SIG-M5 (cell line): ENCODE measurements at places on chromosomes 1 and 21.

DNA sequence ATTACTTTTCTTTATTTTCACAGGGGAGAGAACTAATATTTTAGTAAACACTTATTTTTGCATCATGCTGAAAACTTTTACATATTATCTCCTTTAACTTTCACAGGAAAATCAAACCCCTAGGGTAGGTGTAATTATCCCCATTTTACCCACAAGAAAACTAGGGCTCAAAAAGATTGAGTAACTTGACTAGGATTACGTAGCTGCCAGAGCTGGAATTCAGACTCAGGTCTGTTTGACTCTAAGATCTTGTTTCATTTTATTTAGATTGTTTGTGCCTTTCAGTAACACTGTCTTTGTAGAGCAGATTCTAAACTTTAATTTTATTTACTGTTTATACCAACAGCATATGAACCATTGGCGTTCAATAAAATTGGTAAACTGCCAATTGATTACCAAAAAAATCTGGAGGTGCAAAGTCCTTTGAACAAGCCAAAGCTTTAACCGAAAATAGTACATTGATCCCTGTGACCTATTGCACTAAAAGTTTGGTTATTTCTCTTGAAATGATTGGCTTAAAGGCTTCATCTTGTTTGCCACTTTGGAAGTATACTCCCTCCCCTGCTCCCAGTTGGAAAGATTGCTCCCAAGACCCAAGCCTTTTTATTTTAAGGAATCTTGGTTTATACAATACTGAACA lies 71.0 kb upstream of the WDR26 start:
- no peak for DNase-seq

DNA sequence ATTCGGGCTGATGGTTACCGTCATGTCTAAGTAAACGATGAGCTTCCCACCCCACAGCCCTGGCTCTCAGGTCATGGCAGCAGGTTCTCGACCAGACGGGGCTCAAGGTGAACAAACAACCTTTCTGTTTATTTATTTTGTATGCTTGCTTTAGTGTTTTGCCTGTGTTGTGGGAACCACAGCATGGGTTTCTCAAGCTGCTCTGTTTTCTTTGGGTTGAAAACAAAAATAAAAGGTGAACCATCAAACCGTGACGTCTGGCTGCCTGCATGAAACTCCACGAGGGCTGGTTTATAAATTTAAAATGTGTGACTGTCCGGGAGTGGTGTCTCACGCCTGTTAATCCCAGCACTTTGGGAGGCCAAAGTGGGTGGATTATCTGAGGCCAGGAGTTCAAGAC lies 28.0 kb downstream of the TMEM51 start:
- DNase-seq: no peak

DNA sequence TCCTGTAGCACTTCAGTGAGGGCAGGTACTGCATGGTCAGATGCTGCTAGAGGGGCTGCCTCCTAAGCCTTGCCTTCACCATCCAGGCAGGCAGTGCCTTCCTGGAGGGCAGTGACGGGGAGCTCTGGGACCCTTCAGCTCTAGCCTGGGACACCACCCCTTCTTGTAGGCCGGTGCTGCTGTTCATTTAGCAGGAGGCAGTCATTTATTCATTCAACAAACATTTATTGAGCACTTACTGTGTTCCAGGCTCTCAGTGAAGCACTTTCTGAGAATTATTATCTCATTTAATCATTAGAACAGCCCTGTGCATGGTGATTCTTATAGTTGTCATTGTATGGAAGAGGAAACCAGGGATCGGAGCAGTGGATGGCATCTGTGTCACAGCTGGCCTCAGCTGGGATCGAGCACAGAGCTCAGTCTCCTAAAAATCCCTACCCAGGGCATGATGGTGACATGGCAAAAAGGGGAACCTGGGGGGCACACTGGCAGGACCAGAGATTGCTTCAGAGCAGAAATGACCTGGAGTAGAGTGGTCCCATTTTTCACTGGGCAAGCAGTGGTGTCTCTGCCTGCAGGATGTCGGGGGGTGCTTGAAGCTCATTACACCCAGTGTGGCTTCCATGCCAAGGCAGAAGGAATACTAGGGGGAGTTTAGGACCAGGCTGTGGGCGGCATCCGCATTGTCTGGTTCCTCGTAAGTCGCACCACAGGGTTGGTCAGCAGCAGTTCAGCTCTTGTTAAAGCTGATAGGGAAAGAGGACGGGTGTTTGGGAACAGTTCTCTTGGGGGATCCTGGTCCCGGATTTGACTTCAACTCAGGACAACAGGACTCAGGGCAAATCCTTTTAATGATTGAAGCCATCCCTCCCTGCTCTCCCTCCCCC lies 28.8 kb downstream of the ARHGEF10L start:
- no peak for DNase-seq

DNA sequence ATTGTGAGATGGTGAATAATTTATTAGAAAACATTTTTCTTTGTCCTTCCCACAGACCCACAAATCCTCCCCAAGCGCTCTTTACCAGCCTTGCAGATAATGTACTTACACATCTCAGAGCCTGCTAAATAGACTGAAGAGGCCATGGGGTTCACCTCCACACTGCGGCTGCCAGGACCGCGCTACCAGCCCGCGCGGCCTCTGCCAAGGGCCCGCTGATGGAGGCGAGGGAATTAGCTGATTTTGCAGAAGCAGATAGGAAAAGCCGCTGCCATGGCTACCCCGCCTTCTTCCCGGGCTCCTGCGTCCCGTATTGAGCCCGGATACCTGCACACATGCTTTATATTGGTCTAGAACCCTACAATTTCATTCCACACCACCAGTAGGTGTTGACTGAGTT lies 248.0 kb upstream of the FOXD3 start:
- no peak for DNase-seq

- DNase-seq: no peak
These were observed 161.7 kb downstream of the PLPP3 start for GRCh38 chr1:56417646-56418045.

GRCh38 chr1:172400722-172401105 lies 19.8 kb upstream of the C1orf105 start:
- no peak for DNase-seq

- DNase-seq: no peak
These were observed 39.4 kb upstream of the NGF start for GRCh38 chr1:115377411-115377810.

- DNase-seq: no peak
These were observed 56.1 kb downstream of the SWT1 start for GRCh38 chr1:185213091-185213490.

GRCh38 chr21:29117372-29117955 lies 13.0 kb upstream of the MAP3K7CL start:
- DNase-seq: no peak

GRCh38 chr1:48227165-48228013 lies 4.9 kb downstream of the SLC5A9 start:
- DNase-seq: no peak

- DNase-seq: no peak
These were observed 446.8 kb downstream of the PLPP3 start for GRCh38 chr1:56132520-56132919.

DNA sequence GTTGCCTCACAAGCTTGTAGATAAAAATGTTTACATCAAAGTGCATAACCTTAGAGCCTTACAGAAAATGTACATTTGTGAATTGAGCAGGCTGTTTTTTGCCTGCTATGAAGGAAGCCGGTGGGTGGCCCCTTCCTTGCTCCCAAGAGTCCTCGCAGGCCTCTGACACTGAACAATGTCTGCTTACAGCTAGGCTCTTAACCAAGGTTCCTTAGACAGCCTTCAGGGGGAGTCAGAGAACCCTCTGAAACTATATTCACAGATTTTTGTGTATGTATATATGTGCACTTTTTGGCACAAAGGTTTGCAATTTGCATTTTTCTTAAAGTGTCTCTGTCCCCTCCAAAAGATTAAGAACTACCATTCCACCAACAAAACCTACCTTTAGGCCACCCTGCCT lies 282.6 kb downstream of the BARHL2 start:
- DNase-seq: no peak

DNA sequence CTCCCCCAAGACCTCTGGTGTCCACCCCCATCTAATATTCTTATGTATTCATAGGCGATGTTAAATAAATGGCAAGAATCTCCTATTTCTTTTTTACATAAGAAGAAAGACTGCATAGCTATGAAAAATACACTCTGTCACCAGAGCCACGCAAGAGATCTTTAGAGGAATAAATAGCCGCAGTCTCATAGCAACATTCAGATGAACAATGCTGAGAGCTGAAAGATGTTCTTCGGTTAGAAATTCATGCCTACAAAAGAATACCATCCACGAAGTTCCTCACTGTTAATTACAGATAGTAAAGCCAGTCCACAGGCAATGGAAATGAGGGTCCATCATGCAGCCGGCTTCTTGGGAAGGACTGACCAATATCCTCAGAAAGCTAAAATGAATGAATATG lies 76.0 kb upstream of the SOD1 start:
- DNase-seq: no peak

DNA sequence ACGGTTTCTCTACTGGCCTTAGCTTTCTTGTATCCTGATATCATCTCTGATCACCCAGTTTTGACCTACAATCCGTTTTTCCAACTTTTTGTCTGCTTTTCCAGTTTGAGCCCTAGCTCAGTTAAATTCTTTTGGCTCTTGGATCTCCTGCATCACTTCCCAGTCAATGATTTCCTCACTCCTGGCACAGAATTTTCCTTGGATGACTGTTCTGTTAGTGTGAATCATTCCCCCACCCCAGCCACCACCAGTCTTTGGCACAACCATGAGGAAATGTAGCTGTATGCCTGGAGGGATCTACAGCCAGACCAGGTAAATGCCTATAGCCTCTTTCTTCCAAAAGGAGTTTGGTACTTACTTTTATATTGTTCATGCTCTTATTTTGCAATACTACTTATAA lies 187.2 kb upstream of the PTGFR start:
- no peak for DNase-seq

DNA sequence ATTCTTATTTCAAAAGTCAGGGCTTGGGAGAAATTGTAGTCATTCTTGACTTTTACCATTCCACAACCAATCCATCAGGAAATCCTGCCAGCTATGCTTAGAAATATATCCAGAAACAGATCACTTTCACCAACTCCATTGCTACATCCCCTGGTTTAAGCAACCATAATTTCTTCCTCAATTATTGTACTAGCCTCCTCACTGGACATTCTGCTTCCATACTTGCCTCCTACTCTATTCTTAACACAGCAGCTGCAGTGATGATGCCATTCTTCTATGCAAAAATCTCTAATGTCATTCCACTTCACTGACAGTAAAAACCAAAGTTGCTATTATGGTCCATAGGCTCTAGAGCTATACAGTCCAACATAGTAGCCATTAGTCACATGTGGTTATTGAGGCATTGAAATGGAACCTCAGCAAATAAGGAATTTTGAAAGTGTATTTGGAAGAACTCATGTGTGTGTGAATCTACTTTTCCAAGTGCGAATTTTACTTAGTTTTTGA lies 110.7 kb upstream of the KIAA0040 start:
- DNase-seq: no peak

GRCh38 chr1:43067977-43068751 lies 103.9 kb downstream of the EBNA1BP2 start:
- no peak for DNase-seq

DNA sequence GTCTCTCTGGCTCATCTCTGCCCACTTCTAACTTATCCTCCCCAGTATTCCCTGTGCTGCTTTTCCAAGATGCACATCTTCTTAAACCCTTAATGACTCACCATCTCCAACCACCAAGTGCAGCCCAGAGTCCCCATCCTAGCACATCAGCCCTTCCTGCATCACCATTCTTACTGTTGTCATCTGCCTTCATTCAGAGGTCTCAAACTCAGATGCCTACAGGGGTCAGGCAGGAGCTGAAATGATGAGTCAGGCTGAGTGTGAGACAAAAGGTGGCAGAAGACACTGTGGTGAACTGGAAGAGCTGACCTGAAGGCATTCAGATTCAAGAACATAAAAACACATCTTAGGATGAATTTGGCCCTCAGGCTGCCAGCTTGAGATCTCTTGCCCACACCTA lies 34.6 kb downstream of the OLFML2B start:
- DNase-seq: no peak

- DNase-seq: no peak
These were observed 6.1 kb downstream of the MRPS21 start for GRCh38 chr1:150299716-150300115.

DNA sequence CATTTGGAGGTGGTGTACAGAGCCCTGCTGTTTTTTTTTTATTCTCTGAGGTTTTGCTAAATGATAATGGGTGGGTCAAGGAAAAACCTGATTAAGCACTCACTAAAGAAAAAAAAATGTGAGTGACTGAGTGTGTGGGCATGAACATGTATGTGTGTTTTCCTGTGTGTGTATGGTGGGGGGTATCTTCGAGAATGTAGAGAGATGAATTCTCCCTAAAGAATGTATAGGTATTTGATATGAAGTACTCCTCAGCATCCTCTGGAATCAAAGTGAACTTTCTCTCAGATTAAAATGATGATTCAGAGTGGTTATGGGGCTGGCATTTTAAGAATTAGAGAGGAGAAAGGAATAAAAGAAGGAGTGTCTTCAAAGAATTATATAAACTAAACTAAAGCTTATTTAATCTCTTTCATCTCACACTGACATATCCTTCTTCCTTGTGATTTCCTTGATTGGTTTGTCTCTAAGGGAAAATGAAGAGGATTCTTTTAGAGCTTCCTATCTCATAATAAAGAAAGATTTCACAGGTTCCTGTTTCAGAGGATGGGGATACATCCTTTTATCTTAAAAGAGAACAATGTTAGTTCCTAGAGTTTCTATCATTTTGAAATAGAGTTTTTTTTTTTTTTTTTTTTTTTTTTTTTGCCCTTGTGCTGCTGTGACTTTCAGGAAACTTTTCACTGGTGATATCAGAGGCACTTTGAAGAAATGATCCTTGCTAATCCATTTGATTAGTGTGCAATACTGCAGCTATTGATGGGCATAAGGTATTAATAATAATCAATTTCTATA lies 23.9 kb downstream of the S1PR1 start:
- DNase-seq: no peak

GRCh38 chr1:3251807-3252428 lies 182.9 kb downstream of the PRDM16 start:
- DNase-seq: no peak

DNA sequence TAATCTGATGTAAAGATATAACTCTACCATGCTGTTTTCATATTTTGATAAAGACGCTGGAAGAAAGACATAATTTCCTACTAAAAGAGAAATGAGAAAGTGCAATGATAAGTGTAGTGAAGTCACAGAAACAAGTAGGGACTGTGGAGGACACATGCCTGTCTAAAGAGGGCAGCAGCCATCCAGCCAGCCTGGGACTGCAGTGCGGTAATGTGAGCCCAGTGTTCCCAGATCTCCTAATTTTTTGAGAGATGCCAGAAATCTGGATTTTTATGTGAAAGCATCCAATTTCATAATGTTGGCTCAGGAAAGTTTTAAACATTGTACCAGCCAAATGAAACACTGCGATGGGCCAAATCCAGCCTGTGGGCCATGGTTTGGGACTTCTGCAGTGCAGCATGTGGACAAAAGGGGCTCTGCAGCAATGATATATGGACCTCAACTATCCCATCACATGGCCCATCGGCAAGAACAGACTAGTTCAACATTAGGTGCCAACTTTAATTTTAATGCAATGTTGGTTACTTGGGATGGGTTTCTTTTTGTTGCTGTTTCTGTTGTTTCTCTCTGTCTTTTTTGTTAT lies 329.5 kb downstream of the LTN1 start:
- no peak for DNase-seq

GRCh38 chr1:177069490-177069889 lies 95.0 kb downstream of the ASTN1 start:
- DNase-seq: no peak
